CD4-positive, alpha-beta T cell treated with Interleukin-4 for 4 hours (primary cell): ENCODE measurements at places on chromosomes 2 and 18.

DNA sequence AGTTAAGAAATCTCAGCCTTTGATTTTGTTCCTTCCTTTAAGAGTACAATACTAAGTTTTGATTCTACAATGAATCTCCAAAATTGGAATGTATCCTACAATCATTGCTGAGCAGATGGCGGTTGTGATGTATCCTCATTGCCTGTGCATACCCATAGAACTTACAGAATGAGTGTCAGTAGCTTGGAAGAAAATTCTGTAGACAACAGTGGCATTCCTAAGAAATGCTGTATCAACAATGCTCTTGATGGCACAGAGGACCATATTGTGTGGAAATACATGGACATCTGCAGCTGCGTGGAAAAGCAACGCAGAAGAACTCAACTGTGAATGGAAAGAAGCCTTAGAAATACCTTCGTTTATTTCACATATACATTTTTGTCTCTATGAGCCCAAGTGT, 30.2 kb downstream of the GAREM1 start:
- no peak for DNase-seq

- peak; percentile 41 for DNase-seq
Measured at GRCh38 chr18:23703057-23703986, 14.1 kb downstream of the LAMA3 start.

- no peak for DNase-seq
Measured at GRCh38 chr2:45145073-45145899, 136.0 kb upstream of the SIX2 start.

DNA sequence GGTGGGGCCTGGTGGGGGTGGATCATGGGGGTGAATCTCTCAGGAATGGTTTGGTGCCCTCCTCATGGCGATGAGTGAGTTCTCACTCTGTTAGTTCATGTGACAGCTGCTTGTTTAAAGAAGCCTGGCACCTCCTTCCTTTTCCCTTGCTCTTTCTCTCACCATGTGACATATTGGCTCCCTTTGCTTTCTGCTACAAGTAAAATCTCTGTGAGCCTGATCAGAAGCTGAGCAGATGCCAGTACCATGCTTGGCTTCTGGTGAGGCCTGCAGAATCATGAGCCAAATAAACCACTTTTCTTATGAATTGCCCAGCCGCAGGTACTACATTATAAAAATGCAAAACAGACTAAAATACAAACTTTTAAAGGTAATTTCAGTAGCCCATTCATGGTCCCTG, 73.4 kb upstream of the TEX51 start:
- no peak for DNase-seq

GRCh38 chr18:48548011-48548771, 9.4 kb downstream of the CTIF start:
- no peak for DNase-seq

DNA sequence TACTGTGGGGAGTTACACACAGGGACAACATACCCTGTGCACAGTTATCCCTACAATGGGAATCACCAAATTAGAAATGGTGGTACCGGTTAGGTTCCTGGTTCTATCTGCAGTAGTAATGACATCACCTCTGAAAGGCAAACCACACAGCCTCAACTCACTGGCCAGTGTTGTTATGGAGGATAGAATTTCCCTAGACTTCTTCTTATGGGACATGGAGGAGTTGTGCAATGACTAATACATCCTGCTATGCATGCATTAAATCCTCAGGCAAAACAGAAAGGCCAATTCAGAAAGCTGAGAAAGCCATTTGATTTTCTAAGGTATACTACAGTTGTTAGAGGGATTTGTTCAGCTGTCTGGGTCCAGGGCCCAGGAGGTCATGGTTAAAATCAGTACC, 439.3 kb downstream of the TMX3 start:
- DNase-seq: no peak

DNA sequence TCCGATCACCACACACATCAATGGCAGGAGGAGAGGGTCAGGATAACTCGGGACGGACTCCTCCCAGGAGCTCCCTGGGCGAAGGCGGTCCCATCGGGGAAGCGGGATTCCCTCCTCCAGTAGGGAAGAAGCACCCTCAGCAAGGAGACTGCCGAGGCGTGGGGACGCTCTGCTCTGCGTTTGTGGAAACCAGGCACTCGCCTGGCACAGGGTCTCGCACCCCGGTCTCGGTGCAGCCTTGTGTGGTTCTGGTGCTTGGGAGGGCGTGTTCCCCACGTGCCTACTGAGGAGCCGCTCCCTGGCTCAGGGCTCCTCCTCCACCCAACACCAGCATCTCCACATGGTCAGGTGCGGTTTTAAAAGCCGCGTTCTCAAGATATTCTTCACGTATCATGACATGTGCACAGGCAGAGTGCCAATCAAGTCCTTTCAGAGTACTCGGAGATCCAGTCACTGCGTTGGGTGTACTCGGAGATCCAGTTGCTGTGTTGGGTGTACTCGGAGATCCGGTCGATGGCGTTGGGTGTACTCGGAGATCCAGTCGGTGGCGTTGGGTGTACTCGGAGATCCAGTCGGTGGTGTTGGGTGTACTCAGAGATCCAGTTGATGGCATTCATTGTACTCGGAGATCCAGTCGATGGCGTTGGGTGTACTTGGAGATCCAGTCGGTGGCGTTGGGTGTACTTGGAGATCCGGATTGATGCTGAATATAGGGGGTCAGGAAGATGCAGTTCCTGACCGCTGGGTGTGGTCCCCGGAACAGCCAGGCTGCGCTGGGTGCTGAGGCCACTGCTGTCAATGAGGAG, 117.5 kb downstream of the RTP5 start:
- no peak for DNase-seq

DNA sequence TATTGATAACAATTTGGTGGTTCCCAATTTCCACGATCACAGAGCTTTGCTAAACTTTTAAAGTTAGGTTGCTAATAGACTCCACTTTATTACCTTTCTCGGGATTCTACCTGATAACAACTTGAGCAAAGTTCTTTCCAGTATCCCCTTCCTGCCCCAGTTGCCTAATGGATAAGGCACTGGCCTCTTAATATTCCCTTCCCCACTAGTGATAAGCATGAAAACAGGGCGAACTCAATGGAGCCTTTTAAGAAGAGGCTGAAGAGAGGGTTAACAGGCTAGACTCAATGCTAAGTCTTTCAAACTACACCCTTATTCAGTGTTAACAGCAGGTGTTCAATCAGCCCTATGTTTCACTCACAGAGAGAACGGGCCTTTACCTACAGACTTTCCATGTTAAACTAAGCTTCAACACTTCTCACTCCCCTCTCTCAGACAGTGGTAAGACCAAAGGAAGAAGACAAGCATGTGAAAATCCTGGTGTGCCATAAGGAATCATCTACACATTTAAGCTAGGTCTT, 75.8 kb downstream of the ANKRD44 start:
- DNase-seq: no peak

DNA sequence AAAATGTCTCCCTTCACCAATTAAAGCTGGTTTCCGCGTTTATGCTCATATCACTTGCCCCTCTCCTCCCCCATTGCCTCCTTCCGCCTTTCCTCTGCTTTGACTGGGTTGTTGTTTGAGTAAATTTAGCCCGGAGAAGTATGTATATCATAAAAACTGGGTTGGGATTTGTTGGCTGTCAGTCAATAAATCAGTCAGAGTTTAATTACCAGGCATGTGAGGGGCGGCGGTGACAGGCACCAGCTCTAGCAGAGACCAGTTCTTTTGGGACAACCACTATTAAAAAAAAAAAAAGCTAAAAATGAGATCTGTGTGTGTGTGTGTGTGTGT, 382.4 kb upstream of the SMIM21 start:
- DNase-seq: no peak
